ENCODE measurements at places on chromosomes 2 and 18. TPM values are rescaled to one million over a fixed set of nuclear protein-coding genes. Genes with fewer than 3 reads are reported as not detected.
A peak's percentile ranks its signal among the peaks of the same experiment; 100 is the strongest.

GRCh38 chr2:96907115-96908041, 37.5 kb upstream of the SEMA4C start:
- peak; percentile 41 for DNase-seq

GRCh38 chr18:57941841-57942489, 102.1 kb upstream of the NEDD4L start:
- no peak for DNase-seq

IL1RN gene
- total RNA-seq = not detected

DNA sequence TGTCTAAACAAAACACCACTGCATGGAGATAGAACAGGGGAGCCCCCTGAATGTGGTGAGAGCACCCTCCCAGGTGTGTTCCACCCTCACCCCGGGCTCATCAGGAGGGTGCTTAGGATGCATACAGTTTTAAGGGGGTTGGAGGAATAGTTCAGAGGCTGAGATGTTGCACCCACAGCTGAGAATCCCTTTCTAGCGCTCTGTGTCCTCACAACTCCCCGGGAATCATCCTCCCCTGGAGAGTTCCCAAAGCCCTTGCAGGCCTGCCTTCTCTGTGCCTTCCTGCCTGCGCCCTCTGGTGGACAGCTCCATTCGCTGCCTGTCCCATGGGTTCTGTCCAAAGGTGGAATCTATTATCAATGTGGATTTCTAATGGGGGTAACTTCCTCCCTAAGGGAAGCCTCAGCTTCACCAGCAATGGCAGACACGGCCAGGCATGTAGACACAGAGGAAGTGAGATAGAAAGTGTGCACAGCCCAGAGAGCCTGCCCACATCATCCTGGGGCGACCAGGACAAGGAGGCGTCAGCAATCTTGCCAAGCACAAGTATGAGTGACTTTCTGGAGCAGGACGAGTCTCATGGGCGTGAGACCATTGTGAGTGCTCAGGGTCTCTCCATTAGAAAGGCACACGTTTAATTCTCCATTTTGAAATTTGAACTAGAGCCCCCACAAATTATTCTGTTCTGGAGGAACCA, 1.2 kb upstream of the UGT1A5 start:
- peak; percentile 89 for DNase-seq

GRCh38 chr2:101998896-101999789, 7.4 kb downstream of the IL1R2 start:
- peak; percentile 64 for DNase-seq

TYMS gene
- 7.6 TPM for total RNA-seq

All from body of pancreas (tissue), 4 donors.